Stimulated activated naive CD4-positive, alpha-beta T cell (primary cell): ENCODE measurements at places on chromosomes 4 and X.

DNA sequence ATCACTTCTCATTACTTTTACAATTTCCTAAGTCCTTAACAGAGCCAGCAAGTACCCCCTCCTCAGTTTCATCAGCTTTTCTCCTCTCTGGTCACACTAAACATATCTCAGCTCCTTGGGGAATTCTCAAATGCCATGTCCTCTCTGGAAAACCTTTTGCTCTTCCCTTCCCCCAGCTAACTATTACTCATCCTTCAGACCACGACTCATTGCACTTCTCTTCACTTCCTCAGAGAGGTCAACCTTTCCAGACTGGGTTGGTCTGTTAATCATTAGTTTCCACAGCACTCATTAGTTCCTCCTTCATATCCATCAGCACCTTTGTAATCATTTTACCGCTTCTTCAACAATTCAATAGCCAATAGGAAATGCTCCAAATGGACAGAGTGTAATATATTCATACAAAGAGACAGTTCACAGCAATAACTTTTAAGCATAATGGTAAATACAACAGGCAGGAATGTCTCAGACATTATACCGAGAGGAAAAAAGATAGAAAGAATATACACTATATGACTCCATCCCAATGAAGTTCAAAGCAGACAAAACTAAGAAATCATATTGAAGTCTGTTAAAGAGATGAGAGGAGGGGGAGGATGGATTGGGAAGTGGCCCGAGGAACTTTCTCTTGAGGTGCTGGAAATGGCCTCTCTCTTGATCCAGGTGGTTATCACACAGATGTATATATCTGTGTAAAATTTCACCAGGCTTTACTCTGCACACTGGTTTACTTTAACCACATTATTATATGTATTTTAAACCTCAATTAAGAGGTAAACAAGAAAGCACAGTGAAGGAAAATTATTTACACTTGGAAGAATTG lies 39.6 kb downstream of the DDX60L start:
- no peak for DNase-seq

GRCh38 chr4:145912376-145912775 lies 26.2 kb downstream of the ZNF827 start:
- no peak for DNase-seq

GRCh38 chr4:155759372-155760252 lies 791 bp downstream of the GUCY1B1 start:
- no peak for DNase-seq

GRCh38 chr4:67762086-67762485 lies 7.9 kb upstream of the GNRHR start:
- no peak for DNase-seq

- DNase-seq = no peak
These were observed 68.5 kb upstream of the MXD4 start for GRCh38 chr4:2330091-2331042.

GRCh38 chr4:146582864-146583263 lies 55.8 kb upstream of the POU4F2 start:
- no peak for DNase-seq

DNA sequence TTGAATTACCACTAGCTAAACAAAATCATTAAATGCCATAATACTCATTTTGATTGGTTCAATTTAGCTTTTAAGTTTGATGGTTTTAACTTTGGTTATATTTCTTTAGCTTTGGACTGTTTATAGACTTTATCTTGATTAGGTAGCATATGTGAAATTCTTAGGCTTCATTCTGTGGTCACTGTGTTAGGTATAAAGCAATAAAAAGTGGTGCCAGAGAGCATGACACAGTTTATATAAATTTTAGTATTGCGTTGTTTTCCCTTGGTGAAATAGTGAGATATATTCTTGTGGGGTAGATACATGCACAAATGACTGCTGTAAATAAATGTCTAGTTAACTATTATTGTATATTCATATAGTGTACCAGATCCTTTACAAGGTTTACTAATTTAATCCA lies 474.2 kb upstream of the GRID2 start:
- no peak for DNase-seq

DNA sequence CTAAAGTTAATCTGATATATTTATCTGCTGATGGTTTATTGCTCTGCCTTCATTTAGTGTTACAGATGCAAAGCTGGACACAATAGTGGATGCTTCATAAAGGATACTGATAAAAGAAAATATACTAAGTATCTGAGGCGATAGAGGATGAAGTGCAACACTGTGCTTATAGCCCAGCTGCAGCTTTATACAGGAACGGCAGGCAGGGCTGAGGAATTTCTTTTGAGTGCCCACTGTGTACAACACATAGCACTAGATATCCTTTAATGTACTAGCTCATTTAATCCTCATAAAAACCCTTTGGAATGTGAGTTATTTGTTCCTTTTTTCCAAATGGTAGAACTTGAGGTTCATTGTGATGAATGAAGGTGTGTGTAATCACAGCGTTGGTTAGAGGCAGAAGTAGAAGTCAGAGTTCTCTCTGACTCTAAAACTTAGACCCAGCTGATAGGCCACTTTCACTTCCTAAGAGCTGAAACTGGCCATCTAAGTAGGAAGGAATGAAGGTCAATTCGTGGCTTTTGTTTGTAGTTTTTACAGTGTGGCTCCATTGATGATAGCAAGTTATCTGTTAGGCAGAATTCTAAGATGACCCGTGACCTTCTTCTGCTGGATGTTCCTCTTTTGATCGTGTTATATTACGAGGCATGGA lies 138.0 kb downstream of the VEGFC start:
- DNase-seq = no peak

DNA sequence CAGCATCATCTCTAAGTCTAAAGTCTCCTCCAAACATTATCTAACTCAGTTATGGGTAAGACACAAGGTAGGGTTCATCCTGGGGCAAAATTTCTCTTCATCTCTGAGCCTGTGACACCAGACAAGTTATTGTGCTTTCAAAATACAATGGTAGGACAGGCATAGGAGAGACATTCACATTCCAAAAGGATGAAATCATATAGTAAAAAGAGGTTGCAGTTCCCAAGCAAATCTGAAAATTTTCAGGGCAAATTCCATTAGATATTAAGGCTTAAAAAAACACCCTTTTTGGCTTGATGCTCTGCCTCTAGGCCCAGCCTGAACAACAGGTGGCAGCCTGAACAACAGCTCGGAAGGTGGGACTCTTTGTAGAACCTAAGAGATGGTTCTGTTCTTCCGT lies 448.3 kb upstream of the SLIT2 start:
- no peak for DNase-seq

- DNase-seq = no peak
These were observed 101.6 kb downstream of the NPNT start for GRCh38 chr4:105996845-105997244.

GRCh38 chrX:123350226-123350625 lies 166.1 kb downstream of the GRIA3 start:
- no peak for DNase-seq

DNA sequence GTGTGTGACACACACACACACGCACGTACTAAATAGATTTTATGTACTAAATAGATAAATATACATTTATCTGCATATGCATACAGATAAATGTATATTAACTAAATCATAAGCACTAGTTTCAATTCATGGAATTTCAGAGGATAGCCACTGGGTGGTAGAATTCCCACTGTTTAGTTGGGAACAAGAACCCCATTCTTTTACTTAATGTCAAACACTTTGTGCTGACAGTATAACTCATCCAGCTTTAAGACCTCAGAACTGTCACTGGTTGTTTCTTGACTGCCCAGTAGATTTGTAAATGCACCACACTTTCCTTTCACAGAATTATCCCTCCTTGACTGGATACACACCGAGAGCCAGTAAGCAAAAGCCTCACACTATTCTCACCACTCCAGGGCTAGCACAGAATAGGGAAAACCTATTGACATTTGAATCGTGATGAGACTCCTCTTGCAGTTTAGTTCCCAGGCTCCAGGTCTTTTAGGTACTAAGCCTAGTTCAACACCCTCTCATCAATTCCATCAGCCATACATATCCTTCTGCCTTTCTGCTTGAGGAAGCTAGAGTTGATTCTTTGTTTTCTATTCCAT lies 32.4 kb downstream of the PPARGC1A start:
- no peak for DNase-seq

DNA sequence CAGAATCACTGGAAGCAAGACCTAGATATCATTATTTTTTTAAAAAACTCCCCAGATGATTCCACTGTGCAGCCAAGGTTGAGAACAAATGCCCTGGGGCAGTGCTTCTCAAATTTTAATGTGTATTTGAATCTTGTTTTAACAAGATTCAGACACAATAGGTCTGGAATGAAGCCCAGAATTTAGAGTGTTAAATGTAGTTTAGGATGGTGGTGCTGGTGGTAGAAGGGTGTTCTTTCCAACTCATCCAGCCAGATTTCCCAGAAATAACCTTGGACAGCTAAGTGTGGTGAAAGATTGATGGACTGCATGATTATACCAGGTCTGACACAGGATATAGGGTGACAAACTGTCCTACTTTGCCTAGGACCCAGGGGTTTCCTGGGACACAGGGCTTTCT lies 120.1 kb upstream of the MED14 start:
- no peak for DNase-seq

- no peak for DNase-seq
These were observed 32.2 kb downstream of the SGMS2 start for GRCh38 chr4:107856901-107857300.

GRCh38 chr4:126404549-126404948 lies 1089.8 kb downstream of the FAT4 start:
- no peak for DNase-seq

DNA sequence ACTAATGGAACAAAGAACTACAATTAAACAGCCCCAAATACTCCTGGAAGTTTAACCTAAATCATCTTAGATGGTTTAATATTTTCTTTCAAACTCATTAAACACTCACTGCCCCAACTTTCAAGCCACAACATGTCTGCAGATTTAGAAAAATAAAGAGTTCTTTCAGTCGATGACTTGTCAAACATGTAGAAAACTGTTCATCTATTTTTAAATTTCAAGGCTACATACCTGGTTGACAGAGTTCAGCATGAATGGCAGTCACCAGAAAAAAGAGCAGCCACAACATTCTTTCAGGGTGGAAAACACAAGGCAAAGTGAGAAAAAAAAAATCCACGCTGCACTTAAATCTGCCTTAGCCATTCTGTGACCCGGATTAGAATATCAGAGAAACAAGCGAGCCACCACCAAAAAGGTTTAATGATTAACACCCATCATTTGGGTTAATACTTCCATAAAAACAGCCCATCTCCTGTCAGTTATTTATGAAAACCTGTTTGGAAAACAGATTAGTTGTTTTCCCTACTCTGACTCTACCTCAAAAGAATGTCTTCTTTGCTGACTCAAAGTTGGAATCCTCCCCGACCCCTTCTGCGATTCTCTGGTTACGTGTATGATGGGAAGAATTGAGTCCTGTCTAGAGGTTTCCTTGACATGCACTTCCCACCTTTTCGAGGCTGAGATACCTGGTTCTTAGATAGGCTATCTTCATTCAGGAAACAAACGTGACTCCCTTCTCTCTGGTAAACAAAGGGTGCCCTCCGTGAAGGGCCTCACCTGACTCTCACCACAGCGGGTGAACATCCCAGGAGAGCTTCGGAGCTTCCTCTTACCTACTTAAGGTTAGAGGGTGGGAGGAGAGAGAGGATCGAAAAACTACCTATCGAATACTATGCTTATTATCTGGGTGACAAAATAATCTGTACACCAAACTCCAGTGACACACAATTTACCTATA lies at the start of gene CLTRN:
Gene CLTRN (minus strand): TSS at position 319 of the 958 bp plus-strand sequence. CDS start 30 bp downstream, at position 289.
- DNase-seq = no peak

DNA sequence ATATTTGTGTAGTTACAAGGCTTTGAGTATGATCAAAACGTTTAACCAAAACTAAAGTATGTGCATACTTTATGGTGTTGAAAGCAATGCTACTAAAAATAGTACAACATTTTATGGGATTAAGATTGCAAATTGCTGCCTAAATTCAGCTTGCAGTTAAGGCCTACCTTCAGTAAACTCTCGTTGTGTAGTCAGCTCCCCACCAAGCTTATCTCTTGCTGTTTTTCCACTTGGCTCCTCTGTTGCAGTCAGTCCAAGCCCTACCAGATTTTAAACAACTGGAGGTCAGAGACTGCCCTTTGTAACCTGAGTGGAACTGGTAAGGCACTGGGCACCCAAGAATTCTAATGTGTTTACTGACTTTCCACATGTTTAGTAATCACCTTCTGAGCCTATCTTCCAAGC lies 25.7 kb downstream of the AFF1 start:
- no peak for DNase-seq

- no peak for DNase-seq
These were observed 239.6 kb downstream of the GRXCR1 start for GRCh38 chr4:43132010-43132582.

GRCh38 chr4:71110499-71110898 lies 117.0 kb downstream of the DCK start:
- no peak for DNase-seq

DNA sequence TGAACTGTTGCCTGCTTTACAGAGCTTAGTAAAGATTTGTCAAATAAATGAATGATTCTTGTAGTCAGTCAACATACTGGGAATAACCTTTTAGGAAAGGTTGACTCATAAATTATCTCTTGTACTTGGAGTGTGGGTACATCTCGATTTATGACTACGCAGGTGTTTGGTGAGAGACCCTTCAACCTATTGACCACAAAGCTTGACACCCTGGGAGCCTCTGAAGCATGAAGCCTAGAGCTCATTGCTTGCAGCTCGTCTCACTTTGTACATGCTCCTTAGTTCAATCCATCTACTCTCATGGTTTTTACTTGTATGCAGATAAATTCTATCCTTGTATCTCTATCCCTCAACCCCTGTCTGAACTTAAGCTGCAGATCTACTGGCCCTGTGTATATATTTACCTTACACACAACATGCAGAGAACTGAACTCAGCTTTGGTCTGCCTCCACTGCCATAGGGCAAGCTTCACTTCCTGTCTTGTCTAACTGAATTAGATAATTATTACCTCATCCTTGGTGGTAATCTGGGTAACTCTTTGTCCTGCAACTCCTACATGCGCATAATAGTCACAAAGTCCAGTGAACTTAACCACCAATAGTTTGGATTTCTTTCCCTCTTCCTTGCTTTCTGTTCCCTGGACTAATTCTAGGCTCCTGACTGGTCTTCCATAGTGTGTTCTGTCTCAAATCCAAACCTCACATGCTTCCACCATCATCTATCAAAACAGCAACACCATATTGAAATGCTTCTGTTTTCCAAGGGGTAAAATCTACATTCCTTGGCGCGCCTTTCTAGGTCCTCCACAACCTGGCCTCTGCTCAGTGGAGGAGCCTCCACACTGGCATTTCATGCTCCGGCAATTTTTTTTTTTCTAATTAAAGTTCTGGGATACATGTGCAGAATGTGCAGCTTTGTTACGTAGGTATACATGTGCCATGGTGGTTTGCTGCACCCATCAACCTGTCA lies 32.2 kb upstream of the FAT1 start:
- DNase-seq = no peak

DNA sequence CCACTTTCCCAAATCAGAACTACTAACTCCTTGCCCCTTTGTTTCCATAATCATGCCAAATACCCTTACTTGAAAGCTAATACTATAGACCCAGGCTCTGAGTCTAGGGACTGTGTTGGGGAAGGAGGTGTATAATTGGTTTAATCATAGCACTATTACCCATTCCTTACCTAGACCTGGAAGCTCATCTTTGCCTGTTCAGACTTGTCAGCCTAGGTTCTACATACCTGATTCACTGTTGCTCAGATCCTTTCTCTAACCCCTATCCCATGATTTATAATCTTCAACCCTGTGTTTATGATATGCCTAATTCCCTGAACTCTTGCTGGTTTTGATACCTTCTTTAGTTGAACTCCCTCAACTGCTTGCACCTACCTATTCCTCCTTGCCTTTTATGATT lies 123.1 kb upstream of the GRIA3 start:
- no peak for DNase-seq
